NCI-H510A treated with DMSO at 0.1 percent for 48 hours (cell line): ENCODE measurements at places on chromosomes 6 and 20.

GRCh38 chr6:118813775-118814174, 80.2 kb upstream of the ASF1A start:
- no peak for DNase-seq

DNA sequence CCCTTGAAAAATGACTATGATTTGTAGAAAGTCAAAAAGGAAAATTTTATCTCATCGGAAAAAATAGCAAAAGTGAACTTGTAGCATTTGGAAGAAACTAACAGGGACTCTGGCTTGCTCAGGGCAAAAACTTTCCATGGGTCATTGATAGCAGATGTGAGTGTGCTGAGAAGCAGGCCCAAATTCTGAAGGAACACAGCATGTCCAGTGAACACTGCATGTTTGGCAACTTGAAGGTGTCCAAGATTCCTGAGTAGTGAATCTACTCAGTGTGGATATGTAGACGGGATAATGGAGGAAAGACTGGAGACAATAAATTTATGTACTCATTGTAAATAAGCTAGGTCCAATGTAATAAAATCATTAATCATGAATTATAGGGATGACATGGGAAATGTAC, 8.2 kb downstream of the SLC17A2 start:
- DNase-seq: no peak

GRCh38 chr6:79564636-79565035, 27.4 kb upstream of the LCA5 start:
- no peak for DNase-seq

DNA sequence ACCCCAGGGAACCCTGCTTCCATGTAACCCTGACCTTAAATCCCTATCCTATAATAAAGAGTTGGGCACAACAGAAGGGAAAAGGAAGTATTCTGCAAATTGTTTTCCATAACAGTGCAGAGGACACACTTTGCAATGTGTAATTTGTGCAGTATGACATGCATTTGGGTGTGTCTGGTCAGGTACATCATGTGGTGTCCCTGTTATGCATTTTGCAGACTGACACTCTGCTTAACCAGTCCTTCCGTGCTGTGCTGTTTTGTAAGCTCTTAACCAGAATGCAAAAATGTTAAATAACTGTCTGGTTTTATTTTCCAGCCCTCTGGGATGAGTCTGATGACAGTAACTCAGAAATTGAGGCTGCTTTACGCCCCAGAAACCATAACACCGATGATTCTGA, 57.0 kb upstream of the XRN2 start:
- DNase-seq: no peak

DNA sequence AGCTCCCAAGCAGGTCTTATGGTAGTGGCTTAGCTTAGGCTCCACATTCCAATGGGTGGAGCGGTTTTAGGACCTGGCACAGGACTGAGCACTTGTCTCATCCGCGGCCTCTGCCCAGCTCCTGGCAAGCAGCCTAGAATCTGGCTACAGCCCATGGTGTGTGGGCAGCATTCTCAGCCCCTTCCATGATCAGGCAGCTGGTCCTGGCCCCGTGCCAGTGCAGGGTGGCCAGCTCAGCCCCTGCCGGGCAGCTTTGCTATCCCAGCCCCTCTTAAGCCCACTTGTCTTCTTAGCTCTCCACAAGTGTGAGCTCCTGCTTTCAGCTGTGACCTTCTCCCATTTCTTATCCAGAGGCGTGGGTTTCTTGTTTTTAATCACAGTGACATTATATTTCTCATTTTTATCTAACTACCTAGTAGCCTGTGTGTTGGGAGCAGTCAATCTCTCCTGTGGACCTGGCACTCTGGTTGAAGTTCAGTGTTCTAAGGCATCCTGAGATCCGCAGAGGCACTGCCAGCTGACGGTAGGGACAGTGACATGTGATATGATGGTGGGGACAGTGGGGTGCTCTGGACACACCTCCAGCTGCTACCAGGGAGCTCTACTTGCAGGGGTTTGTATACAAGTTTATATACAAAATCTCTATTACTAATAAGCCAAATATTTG, 119.9 kb upstream of the PRND start:
- no peak for DNase-seq

DNA sequence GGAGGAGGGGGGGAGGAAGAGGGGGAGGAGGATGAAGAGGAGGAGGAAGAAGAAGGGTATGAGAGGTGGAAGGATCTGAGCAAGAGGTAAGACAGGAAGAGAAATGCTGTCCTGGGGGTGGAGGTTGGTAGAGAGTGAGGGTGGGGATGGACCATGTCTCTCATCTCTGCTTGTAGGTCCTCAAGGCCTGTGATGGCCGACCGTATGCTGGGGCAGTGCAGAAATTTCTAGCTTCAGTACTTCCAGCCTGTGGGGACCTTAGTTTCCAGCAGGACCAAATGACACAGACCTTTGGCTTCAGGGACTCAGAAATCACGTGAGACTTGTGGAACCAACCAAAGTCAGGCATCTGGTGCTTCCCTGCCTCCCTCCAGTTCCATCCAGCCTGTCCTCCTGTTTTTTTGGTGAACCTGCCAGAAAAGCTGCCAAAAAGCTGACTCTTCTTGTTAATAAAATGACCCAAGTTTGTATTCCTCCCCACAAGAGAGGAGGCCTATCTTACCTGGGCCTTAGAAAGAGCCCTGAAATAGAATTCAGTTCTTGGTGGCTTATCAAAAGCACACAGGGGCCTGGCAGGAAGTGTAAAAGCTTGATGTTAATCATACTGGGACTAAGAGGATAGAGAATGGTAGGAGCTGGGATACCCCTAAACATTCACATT, 2.5 kb upstream of the C4A start:
- no peak for DNase-seq

DNA sequence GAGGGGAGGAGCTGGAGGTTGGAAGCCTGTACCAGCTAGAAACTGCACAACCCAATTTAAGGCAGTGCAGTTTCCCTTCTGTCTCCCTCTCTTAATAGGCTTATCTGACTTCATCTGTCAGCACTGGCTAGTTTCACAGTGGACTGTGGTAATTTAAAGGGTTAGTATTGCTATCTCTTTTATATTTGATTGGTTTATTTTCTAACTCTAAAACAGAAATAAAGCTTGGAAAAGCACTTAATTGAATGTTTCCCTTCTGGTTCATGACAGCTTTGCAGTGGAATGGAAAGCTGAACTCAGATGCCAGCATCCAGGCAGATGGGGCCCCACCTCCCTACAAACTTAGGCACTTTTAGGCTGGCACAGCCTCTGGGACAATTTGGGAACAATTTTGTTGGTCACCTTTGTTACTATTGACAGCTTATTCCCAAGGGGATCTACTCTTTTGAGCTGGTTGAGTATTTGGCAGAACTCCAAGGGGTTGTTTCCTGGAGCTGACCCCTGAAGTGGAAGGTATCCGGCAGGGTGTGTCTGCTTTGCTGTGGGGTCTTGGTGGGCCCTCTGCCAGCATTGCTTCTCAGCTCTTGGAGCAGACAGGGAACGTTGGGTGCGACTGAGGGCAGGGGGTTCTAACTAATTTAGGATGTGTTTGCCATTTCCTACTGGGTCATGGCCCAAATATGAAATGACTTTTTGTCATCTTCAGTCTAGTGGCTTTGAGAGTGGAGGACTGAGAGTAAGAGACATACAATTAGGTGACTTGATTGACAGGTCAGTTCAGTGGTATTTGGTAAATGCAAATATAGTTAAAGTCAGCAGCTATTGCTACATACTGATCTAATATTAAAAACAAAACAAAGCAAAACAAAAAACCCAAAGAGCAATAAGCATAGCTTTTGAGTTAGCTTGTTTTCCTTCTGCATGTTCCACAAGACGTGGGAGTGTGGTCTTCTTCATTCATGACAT, 9.3 kb downstream of the SH3BGRL2 start:
- no peak for DNase-seq
